ENCODE measurements at places on chromosomes 2 and 18. TPM values are rescaled to one million over a fixed set of nuclear protein-coding genes. Genes with fewer than 3 reads are reported as not detected.

The AQP12A gene
- not detected for total RNA-seq

The SP9 gene
- 1.9 TPM for total RNA-seq

The KIF1A gene
- 1.4 TPM for total RNA-seq

The RMDN2 gene
- total RNA-seq: 5.6 TPM

The ERCC3 gene
- total RNA-seq: 41.9 TPM

The DTNA gene
- total RNA-seq: 0.31 TPM

The ACVR1C gene
- not detected for total RNA-seq

The UGT1A4 gene
- 0.07 TPM for total RNA-seq

The NTSR2 gene
- not detected for total RNA-seq

The CHRNA1 gene
- not detected for total RNA-seq

The HS6ST1 gene
- total RNA-seq: 12.2 TPM

The TTN gene
- total RNA-seq: 0.01 TPM

The RNF144A gene
- 9.9 TPM for total RNA-seq

Measured in A549 treated with Hydrocortisone at 1 μM for 4 hours (cell line).